LHCN-M2 (cell line): ENCODE measurements at places on chromosomes 11 and 22.

DNA sequence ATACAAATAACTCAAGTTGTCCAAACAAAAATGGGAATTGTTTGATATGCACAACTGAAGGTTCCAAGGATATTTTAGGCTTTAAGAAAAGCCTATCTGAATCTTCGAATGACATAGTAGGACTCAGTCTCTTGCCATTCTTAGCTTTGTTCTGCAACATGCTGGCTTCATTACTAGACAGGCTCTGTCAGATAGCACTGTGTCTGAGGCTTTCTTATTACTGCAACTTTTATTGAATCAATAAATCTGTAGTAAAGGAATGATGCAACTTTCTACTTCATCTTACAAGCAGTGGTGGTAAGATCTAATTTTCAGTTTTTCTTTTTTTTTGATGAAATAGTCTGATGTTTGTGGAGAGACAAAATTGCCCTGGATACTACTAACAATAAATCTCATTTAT is 319.3 kb upstream of the CCDC179 start:
- no peak for DNase-seq

DNA sequence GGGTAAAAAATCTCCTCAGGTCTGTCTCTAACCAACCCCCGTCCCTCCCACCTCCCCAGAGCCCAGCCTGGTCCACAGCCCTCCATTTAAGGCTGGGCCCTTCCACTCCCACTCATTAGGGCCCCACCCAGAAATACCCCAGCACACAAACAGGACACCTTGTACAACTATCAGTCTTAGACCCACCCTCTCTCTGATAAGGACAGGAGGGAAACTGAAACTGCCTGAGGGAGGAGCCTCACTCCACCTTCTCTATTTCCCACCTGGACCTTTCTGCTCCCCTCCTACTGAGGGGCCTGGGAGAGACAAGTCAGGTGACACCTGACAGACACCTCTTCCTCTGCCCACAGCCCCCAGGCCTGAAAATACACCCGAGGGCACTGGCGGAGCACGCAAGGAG is 90.2 kb downstream of the PLEKHA7 start:
- DNase-seq: no peak

- DNase-seq: no peak
These were observed 337.2 kb upstream of the B3GAT1 start for GRCh38 chr11:134749040-134749839.

DNA sequence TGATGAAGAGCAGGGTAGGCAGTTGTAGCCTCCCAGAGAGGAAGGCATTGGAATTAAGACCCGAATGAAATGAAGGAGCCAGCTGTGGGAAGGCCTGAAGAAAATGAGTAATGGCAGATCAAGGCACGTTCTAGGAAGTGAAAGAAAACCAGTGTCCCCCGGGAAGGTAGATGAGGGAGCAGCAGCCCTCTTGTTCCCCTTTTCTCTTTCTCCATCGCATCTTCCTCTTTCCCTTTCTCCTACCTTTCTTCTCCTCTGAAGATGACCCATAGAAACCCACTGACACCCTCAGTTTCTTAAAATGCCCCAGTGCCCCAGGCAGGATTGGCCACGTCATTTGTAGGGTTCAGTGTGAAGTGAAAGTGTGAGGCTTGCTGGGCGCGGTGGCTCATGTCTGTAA is 172.6 kb upstream of the SEZ6L start:
- no peak for DNase-seq

- DNase-seq: no peak
These were observed 19.3 kb upstream of the GLYATL1 start for GRCh38 chr11:58919980-58920379.

- no peak for DNase-seq
These were observed 5.4 kb downstream of the LINC01488 start for GRCh38 chr11:69486773-69487291.

- no peak for DNase-seq
These were observed 5.9 kb upstream of the GRAMD4 start for GRCh38 chr22:46614025-46614931.

GRCh38 chr22:25134028-25134427 is 65.6 kb upstream of the CRYBB3 start:
- no peak for DNase-seq
